Vagina (tissue), 2 donors: ENCODE measurements at places on chromosomes 2 and 18.

DNA sequence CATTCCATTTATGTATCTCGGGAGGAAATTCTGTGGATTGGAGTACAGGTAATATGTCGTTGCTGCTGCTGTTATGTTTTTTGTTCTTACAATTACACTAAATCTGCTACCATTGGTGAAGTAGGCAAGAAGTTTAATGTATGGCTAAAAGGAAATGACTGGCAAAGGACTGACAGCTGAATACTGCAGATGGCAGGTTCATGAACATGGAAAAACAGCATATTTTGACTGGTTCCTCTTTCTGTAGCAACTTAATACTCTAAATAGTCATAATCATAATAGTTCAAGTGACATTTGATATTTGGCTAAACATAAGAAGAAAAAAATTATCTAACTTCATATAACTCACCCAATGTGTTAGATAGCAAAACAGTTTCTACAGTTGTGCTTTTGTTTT, 84.5 kb upstream of the PGAP1 start:
- no peak for DNase-seq

DNA sequence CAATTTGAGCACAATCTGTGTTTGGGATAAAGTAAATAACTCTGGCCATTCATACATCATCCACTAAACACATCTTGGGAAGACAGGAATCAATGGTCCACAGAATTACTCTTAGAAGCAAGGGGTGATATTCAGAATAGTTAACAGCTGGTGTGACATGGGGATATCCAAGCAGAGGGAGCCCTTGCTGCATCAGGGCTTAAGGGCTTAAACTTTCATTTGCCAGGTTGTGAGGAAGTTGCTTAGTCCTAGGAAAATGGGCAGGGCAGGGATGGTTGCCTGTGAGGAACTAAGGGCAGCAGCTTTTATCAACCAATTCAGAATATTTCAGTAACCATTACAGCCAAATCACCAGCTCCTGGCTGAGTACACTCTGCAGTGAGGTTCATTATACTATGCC, 2.0 kb upstream of the ITGA6 start:
- no peak for DNase-seq

- no peak for DNase-seq
Observed at GRCh38 chr2:241636182-241637017, 558 bp downstream of the THAP4 start.

DNA sequence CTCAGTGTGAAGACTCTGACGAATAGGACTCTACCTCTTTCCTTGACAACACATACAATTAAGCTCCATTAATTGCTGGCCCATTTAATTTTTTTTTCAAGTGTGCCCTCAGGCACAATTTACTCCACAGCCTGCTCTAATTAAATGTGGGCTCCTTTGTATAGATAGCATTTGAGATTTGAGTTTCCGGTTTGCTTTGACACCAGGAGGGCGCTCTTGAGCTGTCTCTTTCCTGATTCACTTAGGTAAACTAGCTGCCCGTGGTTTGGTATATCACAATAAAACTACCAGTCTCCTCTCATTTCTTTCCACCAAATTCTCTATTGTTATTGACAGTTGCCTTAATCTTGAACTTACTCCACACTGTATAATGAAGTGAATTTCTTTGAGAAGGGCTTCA, 666.0 kb downstream of the DSC3 start:
- no peak for DNase-seq

GRCh38 chr18:77069931-77070330, 62.7 kb downstream of the MBP start:
- no peak for DNase-seq

GRCh38 chr2:230712443-230713330, at the start of gene CAB39:
CAB39 (plus strand) TSS chr2:230712842; CDS start chr2:230760002, 47,160 bp downstream.
- DNase-seq: no peak

- no peak for DNase-seq
Observed at GRCh38 chr2:204608237-204608939, 63.1 kb downstream of the PARD3B start.

DNA sequence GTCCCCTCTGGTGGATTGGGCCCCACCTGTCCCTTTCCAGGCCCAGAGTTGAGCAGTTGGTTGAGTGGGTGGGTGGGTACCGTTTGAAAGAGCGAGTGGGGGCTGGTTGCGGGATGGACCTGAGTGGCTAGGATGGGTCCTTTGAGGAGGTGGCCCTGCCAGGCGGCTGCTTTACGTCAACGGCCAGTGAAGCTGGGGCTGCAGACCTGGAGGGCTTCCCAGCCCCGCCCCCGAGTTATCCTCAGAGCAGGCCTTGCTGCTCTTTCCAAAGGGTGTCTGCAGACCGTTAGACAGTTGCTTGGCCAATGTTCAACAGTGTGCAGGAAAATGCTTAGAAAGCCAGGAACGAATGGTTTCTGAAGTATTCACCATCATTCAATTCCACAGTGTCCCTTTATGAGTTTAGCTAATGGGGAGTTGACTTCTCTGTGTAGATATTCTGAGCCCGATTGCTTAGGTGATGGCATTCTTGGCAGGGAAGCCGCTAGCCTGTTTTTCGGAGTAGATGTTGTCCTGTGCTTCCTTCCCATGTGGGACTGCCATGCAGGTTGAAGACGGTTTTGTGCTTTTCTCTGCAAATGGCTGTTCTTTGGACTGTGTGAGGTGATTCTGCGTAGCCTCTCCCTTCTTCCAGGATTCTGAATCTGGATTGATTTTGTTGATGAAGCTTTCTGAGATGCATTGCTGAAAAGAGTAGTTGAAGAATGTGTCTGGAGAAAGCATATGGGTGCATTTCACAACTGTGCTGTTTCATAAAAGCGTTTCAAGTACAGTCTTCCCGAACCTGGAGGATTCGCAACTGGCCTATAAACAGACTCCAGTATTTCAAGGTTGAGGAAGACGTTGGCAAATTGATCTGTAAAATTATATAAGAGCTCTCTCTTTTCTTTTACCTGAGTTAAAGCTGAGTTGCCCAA, 45.8 kb downstream of the LDLRAD4 start:
- no peak for DNase-seq

DNA sequence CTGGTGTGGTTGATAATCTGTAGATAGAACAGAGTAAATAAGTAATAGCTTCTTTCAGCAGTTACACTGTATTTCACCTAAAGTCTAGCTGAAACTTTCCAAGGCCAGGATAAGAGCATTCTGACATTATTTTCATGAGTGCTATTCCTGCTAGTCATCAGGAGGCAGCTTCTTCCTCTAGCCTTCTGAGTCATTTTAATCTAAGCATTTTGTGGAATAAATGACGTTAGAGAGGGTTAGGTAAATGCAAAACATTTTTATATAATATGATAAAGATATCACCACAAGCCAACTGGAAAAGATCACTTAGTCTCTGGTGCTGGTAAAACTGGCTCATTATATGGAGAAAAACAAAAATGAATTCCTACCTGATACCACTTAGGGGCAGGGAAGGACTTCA, 138.5 kb downstream of the MEP1B start:
- DNase-seq: no peak

- no peak for DNase-seq
Observed at GRCh38 chr2:27265536-27265870, 2.7 kb upstream of the SLC30A3 start.

DNA sequence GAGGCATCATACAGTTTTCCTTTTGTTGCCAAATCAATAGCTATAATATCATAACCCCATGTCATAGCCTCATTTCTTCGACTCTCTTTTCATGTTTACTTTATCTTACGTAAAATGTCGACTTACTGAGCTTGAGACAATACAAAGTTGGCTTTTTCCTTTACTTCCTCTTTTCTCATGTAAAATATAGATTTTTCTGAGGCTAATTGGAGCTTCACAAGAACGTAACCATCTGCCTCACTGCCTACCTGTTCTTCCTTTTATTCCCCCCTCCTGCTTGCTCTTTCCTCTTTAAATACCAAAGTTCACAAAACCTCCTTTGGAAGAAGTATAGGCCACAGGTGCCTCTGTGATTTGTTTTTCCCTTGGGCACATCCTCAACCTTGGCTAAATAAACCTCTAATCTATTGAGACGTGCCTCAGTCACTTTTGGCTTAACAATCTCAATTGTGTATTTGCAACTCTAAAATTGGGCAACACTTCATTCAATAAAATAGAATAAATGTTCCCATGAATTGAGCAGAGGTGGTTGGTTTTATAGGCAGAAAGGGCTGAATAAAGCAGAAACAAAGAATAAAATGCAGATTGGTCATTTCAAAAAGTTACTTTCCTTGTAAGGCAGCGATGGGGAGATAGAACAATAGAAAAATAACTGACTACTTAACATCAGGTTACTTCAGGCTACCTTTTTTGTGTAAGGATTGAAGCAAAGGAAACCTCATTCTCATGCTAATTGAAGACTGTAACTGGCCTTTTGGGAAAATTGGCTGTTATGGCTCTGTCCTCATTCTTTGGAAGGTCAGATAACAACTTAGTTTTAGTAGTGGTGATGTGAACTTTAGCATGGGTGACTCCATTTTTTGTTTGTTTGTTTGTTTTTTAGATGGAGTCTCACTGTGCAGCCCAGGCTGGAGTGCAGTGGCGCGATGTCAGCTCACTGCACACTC, 21.3 kb downstream of the COMMD1 start:
- DNase-seq: no peak

DNA sequence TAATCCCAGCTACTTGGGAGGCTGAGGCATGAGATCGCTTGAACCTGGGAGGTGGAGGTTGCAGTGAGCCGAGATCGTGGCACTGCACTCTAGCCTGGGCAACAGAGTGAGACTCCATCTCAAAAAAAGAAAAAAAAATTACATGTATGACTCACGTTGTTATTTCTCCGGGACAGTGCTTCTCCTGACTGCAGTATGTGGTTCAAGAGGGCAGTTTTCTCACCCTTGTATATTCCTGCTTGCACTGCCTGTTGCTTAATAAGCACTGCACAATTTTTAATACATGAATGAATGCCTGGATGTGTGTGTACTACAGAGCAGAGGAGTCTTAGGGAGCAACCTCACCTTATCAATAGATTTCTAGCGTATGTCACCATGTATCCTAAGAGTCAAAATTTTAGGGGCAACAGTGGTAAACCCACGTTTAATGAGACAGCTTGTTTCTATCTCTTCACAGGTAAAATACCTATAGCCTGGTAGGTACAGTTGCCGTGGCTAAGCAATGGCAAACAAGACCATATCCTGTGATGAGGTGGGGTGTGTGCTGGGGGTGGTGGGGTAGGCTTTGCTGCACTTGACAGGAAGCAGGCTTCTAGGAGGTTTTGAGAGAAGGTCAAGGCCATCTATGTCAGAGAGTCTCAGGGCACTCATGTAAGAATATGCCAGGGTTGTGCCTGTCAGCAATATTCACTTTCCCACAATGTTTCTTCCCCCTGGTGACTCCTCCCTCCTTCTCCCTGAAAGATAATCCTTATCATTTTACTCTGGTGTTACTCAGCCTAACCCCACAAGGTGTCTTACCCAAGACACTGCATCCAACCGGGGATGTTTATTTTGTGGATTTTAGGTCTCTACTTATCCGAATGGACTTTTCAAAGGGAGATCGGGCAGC, 36.9 kb upstream of the MEX3C start:
- DNase-seq: no peak

- DNase-seq: no peak
Observed at GRCh38 chr2:215358891-215359575, 47.2 kb downstream of the ATIC start.

- no peak for DNase-seq
Observed at GRCh38 chr2:102144128-102144527, 1.6 kb downstream of the IL1R1 start.

DNA sequence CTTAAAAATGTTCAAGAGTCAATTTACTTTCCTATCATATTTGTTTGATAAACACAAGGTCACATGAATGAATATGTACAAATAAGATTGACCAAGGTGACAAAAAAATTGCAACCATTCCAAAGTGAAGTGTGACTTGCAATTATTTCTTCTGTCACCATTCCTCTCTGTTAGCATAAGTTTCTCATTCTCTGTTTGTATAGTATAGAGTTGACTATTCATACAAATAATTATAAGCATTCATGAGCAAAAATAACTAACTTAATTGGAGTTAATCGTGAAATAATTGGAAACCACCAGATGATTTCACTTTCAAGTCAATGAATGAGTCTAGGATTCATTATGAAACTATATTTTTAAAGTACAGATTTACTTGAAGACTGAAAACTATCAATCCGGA, 42.1 kb downstream of the PGAP1 start:
- no peak for DNase-seq

DNA sequence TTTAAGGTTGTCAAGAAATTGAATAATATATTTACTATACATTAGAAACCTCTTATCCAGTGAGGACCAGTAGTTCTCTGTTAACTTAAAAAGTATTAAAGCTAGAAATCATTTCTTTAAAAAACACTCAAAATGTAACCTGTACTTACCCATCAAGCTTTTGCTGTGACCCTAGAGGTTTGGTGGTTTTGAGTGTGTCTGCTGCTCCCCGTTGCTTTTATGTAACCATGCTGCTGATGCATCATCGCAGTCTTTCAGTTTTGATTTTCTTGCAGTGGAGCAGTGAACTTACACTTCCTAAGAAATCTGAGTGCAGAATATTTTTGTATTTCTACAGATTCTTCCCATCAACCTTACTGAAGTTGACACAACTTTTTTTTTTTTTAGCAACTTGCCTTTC, 34.2 kb downstream of the MRPS9 start:
- DNase-seq: no peak

- DNase-seq: no peak
Observed at GRCh38 chr18:24039671-24040070, 25.1 kb downstream of the TTC39C start.

DNA sequence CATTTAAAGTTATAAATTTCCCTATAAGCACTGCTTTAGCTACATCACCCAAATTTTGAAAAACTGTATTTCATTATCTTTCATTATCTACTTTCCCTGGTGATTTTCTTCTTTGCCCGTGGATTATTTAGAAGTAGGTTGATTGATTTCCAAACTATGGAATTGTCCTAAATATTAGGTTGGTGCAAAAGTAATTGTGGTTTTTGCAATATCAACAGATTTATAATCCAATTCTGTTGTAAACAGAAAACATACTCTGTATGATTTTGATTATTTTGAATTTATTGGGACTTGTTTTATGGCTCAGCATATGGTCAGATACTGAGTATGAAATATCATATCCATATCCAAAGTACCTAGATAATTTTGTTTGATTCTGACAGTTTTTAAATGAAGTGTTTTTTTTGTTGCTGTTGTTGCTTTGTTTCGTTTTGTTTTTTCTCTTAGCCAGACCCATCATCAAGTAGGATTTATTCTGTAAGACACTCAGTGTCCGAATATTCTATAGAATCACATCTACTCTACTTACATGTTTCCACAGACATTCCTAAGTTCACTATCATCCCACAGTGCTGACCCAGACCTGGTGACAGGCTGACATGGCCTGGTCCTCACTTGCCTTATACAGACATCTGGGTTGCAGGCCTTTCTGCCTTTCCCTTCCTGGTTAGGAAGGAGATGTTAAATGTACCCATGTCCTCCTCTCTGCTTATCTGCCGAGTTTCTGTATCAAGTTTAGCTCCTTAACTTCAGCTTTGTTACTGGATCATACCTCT, 2.1 kb upstream of the TRABD2A start:
- DNase-seq: no peak

GRCh38 chr18:35215026-35215425, 25.8 kb upstream of the ZNF397 start:
- DNase-seq: no peak

DNA sequence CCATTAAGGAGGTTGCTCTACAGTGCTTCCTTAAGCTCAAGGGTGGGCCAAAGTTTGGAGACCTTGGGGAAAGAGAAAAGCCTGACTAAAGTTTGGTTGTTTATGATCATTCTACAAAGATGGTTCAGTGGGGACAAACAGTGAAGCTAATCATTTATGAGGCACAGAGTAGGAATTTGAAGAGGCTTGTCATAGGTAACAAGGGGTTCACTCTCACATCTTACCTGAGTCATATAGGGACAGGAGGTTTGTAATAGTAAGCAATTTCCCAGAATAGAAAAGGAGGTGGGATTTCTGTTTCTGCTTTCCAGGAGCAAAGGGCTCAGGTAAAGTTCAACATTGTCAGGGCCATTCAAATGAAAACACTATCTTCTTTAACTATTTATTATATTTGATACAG, 787.9 kb downstream of the CPS1 start:
- DNase-seq: no peak
